ENCODE measurements at places on chromosomes 1 and 21. TPM values are rescaled to one million over a fixed set of nuclear protein-coding genes. Genes with fewer than 3 reads are reported as not detected.

MRPS6 gene
- total RNA-seq: 48.9 TPM

NFASC gene
- total RNA-seq: 0.29 TPM

ZNF683 gene
- total RNA-seq: not detected

MYOG gene
- total RNA-seq: not detected

SPRR2A gene
- 1.8 TPM for total RNA-seq

DHDDS gene
- 28.4 TPM for total RNA-seq

PCP4L1 gene
- total RNA-seq: not detected

KIAA1614 gene
- 5.1 TPM for total RNA-seq

OR2T35 gene
- total RNA-seq: not detected

TTC34 gene
- 0.46 TPM for total RNA-seq

FAM72D gene
- 6.1 TPM for total RNA-seq

SLC25A24 gene
- total RNA-seq: 76.0 TPM

- no peak for DNase-seq
Observed at GRCh38 chr1:200869376-200869752, 3.4 kb upstream of the GPR25 start.

- DNase-seq: no peak
Observed at GRCh38 chr1:50135716-50136115, 27.0 kb downstream of the ELAVL4 start.

GRCh38 chr21:46646541-46647154 lies 11.2 kb downstream of the PRMT2 start:
- DNase-seq: no peak

DNA sequence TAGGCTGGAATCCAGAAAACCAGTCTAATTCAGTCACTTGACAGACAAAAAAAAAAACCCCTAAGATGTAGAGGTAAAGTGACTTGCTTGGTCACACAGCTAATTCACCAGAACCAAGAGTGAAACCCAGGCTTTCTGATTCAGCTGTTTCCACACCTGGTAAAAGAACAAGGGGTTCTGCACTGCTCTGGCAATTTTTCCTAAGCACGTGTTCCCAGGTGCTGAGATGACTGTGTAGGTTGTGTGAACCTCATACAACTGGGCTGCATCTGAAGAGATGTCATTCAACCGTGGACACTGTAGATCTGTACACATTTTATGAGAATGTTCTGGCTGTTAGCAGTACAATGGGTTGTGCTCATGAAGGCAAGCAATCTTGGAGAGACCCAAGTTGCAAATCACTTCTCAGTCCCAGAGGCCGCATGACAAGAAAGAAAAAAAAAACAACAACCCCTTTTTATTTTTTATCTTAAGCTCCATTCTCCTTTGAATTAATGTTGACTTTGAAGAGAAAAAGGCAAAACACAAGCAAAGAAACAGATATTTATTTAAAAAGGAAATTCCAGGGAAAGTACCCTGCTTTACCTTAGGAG lies 95.4 kb downstream of the INTS7 start:
- no peak for DNase-seq

- no peak for DNase-seq
Observed at GRCh38 chr1:1847890-1848289, 43.0 kb downstream of the GNB1 start.

DNA sequence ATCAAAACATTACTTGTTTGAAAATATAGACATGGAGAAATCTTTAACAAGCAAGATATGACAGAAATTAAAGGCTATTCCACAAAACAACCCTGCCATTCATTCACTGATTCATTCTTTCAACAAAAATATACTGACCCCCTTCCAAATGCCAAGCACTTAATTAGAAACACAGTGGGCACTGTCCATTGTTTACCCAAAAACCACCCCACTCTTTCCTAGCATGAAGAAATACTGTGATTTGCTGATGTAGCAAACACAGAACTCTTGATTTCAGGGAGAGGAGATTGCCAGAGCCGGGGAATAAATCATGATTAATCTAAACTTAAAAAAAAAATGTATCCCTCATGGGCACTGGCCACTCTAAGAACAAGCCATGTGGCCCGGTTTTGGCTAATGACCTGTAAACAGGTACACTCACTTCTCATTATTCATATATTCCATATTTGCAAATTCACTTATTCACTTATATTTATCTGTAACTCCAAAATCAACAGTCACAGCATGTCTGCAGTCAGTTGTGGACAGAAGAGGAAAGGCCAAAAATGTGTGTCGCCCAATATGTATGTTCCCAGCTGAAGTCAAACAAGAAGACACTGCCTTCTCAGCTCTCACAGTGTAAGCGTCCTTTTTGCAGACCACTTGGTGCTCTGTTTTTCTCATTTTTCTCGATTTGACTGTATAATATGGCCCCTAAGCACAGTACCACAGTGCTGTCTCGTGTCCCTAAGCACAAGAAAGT lies 133.1 kb downstream of the SMYD3 start:
- no peak for DNase-seq

GRCh38 chr21:45256021-45256911 lies 31.4 kb downstream of the POFUT2 start:
- DNase-seq: no peak

- no peak for DNase-seq
Observed at GRCh38 chr21:39232861-39233291, 49.6 kb upstream of the PSMG1 start.

DNA sequence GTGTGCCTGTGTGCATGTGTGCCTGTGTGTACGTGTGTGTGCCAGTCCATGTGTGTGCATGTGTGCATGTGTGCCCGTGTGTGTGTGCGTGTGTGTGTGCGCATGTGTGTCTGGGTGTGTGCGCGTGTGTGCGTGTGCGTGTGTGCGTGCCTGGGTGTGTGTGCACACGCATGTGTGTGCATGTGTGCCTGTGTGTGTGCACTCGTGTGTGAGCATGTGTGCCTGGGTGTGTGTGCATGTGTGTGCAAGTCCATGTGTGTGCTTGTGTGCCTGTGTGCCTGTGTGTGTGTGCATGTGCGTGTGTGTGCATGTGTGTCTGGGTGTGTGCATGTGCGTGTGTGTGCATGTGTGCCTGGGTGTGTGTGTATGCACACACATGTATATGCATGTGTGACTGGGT lies 28.7 kb upstream of the COL6A2 start:
- DNase-seq: no peak

- peak; percentile 40 for DNase-seq
Observed at GRCh38 chr1:192951691-192952460, 107.3 kb downstream of the UCHL5 start.

DNA sequence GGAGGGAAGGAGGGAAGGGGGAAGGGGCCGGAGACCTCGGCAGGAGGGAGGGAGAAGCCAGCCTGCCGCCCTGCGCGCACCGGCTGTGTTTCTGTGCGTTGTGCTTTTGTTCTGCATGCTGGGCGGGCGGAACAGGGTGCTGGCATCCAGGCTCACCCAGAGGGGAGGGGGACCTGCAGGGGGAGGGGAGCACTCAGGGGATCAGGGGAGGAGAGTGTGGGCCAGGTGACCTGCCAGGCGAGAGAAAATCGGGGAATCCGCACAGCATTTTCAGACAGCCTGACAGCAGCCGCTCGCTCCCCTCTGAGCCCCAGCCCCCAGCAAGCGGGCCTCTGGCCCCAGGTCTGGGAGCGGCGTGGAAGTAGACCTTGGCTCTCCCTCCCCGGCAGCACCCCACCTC lies 54.7 kb downstream of the RIPK4 start:
- DNase-seq: no peak

DNA sequence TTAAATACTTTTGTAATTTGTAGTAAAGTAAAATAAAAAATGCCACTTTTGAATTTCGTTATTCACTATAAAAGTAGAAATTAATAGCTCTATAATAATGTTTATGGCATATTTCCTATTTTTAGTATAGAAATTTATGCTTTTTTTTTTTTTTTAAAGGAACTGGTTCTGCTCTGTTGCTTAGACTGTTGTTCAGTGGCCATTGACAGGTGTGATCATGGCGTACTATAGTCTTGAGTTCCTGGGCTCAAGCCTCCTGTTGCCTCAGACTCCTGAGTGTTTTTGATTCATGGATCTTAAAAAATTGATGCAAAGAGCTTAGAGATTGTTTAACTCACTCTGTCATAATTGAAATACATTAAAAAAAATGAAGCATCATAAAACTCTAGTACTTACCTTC lies 53.6 kb downstream of the RPS6KC1 start:
- no peak for DNase-seq

GRCh38 chr1:91556556-91556955 lies 55.9 kb downstream of the CDC7 start:
- no peak for DNase-seq

GRCh38 chr1:231619257-231619634 lies 7.3 kb upstream of the DISC1 start:
- no peak for DNase-seq

- no peak for DNase-seq
Observed at GRCh38 chr1:159274631-159275030, 27.5 kb upstream of the FCER1A start.

DNA sequence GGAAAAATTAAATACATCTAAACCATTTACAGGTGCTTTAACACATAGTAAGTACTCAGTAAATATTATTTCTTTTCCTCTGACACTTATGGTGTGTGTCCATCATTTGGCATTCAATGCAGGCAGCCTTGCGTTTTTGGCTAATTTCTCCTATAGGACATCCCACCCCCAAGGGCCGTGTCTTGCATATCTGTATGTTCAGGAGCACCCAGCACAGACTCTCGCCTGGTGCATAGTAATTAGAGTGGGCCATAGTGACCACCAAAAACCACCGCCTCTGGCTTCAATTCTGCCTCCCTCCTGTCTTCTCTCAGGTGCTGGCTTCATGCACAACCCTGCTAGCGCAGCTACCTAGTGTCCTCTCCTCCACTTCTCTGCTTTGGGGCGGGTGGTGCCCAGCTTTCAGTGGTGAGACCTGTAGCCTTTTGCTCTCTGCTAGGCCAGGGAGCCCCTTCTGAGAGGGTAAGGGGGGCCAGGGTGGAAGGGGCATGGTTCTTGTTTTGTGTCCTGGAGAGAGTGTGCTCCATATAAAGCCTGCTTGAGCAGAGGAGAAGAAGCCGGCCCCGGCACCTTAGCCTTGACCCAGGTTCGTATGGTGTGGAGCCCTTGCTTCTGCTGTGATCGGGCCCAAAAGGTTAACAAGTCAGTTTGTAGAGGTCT lies 33.4 kb downstream of the BATF3 start:
- DNase-seq: no peak

DNA sequence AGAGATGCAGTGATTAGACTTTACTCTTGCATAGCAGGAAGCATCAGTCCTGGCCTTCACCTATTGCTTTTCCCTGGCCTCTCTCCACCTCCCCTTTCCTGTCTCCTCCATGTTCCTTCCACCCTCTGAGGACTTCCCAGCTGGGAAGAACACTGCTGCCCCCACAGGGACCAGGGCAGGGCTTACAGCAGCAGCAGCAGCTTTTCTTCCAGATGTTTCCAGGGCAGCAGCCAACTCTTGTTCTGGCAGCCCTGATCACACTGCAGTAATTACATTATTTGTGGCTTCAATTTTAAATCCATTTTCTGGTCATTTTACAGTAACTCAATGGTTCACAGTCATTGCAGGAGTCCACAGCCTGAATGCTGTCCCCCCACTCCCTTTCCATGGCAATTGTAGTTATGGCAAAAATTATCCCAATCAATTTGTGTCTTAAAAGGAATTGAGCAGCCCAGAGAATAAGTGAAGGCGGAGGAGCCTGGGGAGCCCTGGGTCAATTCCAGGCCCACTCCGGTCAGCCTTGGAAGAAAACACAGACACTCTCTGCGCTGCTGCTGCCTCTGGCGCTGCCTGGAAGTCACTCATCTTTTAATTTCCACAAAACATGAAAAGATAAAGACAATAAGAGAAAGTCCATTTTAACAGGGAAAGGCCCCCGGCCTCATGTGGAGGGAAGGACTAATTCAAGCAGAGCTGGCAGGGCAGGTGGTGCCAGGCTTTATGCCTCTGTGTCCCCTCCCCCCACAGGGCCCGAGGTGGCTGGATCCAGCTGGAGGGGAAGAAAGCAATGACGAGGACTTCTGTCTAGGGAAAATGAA lies 148.6 kb downstream of the GRIK3 start:
- no peak for DNase-seq

- DNase-seq: no peak
Observed at GRCh38 chr1:65176056-65176450, 28.1 kb downstream of the AK4 start.

DNA sequence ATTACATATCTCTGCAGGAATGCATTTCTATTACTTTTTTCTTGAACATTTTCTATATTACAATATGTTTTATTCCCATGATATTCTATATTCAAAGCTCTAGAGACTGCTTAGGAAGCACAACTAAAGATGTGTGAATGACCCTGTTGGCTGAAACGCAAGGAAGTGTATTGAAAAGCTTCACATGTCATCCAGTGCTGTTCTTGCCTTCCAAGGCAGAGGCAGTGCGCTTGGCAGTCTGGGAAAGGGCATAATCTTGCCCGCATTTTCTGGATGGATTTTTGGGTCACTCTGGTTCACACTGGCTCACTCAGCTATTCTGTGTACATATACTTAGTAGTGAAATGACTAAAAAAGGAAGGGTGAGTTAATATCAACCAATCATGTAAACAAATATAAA lies 262.4 kb downstream of the PTPRC start:
- no peak for DNase-seq

GRCh38 chr1:169650551-169650950 lies 20.6 kb upstream of the SELP start:
- no peak for DNase-seq

GRCh38 chr21:33937931-33938339 lies 22.3 kb upstream of the ATP5PO start:
- no peak for DNase-seq

- peak; percentile 97 for DNase-seq
Observed at GRCh38 chr1:174999216-174999935, 371 bp upstream of the CACYBP start.

GRCh38 chr1:166305371-166305770 lies 138.6 kb upstream of the FAM78B start:
- DNase-seq: no peak

DNA sequence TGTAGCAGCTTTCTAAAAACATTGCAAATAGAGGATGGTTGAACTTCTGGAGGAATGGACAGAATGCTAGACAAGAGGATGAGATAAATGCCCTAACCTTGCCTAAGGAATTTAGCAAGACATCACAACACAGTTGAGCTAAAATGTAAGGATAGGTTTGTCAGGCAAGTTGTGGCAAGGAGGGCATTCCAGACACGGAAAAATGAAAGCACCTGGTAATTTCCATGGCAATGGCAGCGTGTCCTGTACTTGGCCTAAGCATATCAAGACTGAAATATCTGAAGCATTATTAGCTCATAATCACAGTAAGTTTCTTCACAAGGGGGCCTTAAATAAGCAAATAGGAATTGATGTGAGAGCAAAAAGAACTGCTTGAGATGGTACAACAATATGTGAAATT lies 105.1 kb upstream of the USP25 start:
- DNase-seq: no peak

- no peak for DNase-seq
Observed at GRCh38 chr1:1163538-1164070, 10.1 kb upstream of the TTLL10 start.
